ENCODE measurements at places on chromosomes 12 and 14. TPM values are rescaled to one million over a fixed set of nuclear protein-coding genes. Genes with fewer than 3 reads are reported as not detected.

The PIANP gene
- total RNA-seq: not detected

The TAPBPL gene
- total RNA-seq: 8.5 TPM

The TAS2R7 gene
- not detected for total RNA-seq

The PIGH gene
- total RNA-seq: 11.9 TPM

The RND1 gene
- 0.55 TPM for total RNA-seq

The GPRC5A gene
- total RNA-seq: 25.9 TPM

The SIX1 gene
- 2.8 TPM for total RNA-seq

The RPGRIP1 gene
- not detected for total RNA-seq

The CLEC2A gene
- total RNA-seq: not detected

The KIF5A gene
- 0.09 TPM for total RNA-seq

The C14orf39 gene
- not detected for total RNA-seq

The RFX4 gene
- total RNA-seq: not detected

The CD9 gene
- 476 TPM for total RNA-seq

The MMP19 gene
- total RNA-seq: 5.9 TPM

The TGM1 gene
- total RNA-seq: 1.6 TPM

The PPP4R4 gene
- 1.7 TPM for total RNA-seq

The ATP23 gene
- 12.0 TPM for total RNA-seq

The NRL gene
- 0.28 TPM for total RNA-seq

The GLT1D1 gene
- total RNA-seq: not detected

The LARP4 gene
- 36.8 TPM for total RNA-seq

The TMEM260 gene
- 15.3 TPM for total RNA-seq

The SLC17A8 gene
- not detected for total RNA-seq

The AHNAK2 gene
- 59.3 TPM for total RNA-seq

The PDZRN4 gene
- total RNA-seq: 0.09 TPM

The KERA gene
- total RNA-seq: not detected

The NFE2 gene
- total RNA-seq: 0.28 TPM

The USP15 gene
- total RNA-seq: 68.7 TPM

The TMPRSS12 gene
- not detected for total RNA-seq

The CDH24 gene
- total RNA-seq: 6.2 TPM

The TAS2R9 gene
- total RNA-seq: not detected

The CCNT1 gene
- 19.1 TPM for total RNA-seq

The PTGDR gene
- total RNA-seq: under 0.01 TPM

The NFYB gene
- 36.1 TPM for total RNA-seq

The C12orf54 gene
- total RNA-seq: not detected

The SYT1 gene
- total RNA-seq: 2.0 TPM

The TCP11L2 gene
- 65.1 TPM for total RNA-seq

The SCARB1 gene
- 10.8 TPM for total RNA-seq

The ANKRD33 gene
- not detected for total RNA-seq

The DCP1B gene
- total RNA-seq: 7.3 TPM

The FOXN4 gene
- total RNA-seq: not detected

The MPHOSPH9 gene
- total RNA-seq: 28.5 TPM

Data from smooth muscle cell of bladder (primary cell).